IPS-NIHi11 (cell line): ENCODE measurements at places on chromosomes 7 and 10.
A peak's percentile ranks its signal among the peaks of the same experiment; 100 is the strongest.

DNA sequence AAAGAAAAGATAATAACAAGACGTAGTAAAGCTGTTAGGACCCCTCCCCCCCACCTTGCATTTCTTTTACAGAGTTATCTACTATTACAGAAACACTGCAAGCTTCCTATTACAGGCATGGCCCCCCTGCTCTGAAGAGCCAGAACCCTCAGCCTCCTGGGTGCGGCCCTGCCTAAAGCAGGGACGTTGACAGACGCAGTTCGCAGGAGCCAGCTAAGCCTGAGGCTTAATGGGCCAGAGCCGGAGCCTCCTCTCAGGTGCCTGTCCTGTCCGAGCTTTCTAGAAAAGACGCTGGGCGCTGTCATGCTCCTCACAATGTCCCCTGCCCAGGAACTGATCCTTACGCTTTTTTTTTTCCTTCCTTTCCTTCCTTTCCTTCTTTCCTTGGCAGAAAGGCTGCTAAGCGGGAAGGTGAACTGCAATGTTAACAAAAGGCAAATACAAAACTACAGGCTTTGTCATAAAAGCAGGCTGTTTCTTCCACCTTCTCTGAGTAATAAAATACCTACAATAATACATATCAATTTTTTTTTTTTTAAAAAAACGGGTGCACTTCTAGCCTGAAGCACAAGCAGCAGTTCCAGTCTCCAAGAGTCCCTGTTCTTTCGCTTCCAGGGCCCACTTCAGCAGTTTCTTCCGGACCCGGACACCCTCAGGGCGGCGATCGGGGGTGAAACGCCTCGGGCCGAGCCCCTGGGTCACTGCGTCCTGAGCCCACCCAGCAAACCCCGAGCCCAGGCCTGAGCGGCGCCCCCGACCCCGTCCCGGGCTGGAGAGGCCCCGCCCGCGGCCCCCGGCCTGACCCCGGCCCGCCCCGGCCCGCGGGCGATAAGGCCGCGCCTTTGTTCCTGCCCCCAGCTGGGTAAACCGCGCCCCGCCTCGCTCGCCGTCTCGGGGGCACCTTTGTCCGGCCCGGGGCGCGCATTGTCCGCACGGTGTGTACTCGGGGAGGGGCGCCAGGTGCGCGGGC, 11.2 kb downstream of the MNX1 start:
- DNase-seq, result peak; percentile 66

GRCh38 chr7:140084972-140085371, 22.2 kb upstream of the PARP12 start:
- no peak for DNase-seq

DNA sequence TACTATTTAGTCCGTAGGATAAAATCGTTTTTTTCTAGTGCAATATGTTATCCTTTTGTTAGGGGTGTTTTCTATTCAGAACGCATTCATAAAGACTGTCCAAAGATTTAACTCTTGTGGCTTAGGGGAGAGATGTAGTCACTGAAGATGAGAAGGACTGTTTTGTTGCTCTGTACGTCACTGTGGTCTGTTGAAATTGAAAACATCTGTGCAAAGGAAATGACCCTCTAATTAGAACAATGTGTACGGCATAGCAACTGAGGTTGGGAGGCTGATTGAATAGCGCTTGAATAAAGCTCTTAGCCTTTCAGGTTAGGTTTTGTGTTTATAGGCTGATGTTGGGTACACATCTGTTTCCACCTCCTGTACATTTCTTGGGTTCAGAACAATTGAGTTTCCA, 453.4 kb upstream of the AKR1E2 start:
- no peak for DNase-seq

- DNase-seq, result no peak
Observed at GRCh38 chr10:105726149-105726548, 1085.1 kb downstream of the SORCS3 start.

- DNase-seq, result no peak
Observed at GRCh38 chr10:26372513-26373354, 65.4 kb upstream of the APBB1IP start.

DNA sequence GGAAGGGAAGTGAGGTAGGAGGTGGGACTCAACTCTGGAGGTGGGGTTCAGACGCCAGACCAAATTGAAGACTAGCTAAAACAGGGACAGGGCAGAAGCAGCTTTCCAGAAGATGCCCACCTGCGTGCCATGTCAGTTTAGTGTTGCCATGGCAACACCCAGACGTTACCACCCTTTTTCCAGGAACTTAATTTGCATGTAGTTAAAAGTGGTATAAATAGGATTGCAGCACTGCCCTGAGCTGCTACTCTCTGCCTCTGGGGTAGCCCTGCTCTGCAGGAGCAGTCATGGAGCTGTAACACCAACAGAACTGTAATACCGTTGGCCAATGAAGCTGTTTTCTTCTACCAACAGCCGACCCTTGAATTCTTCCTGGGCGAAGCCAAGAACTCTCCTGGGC, 93.8 kb downstream of the PRKCQ start:
- DNase-seq, result no peak

- DNase-seq, result no peak
Observed at GRCh38 chr7:99362801-99363200, 11.7 kb upstream of the ARPC1B start.

DNA sequence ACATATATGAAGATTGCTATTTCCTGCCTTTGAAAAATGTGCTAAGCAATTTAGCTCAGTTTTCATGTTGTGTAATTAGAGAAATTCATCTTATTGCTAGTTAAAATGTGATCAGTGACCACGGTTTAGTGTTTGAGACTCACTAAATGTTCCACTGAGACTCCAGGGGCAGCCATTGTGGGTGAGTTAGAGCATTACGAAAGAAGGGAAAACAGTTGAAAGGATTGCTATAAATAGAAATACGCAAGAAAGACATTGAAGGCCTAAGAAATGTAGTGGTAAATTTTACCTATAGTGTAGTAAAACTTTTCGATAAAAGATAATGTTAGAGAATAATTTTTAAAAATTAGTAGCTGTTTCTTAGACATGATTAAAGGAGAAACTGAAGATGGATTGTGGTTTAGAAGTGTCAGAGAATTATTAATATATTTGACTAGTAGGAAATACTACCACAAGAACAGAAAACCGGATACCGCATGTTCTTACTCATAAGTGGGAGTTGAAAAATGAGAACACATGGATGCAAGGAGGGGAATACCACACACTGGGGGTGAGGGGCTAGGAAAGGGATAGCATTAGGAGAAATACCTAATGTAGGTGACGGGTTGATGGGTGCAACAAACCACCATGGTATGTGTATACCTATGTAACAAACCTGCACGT, 394.5 kb downstream of the SEMA3D start:
- no peak for DNase-seq

GRCh38 chr7:32147546-32148268, 77.5 kb upstream of the PDE1C start:
- DNase-seq, result no peak

GRCh38 chr10:24313283-24313682, 104.3 kb downstream of the KIAA1217 start:
- no peak for DNase-seq

- DNase-seq, result no peak
Observed at GRCh38 chr10:44511166-44511565, 126.3 kb upstream of the CXCL12 start.

GRCh38 chr10:31186225-31187000, 132.6 kb upstream of the ZEB1 start:
- DNase-seq, result peak; percentile 49

GRCh38 chr7:137880432-137880831, 33.7 kb upstream of the DGKI start:
- DNase-seq, result no peak

DNA sequence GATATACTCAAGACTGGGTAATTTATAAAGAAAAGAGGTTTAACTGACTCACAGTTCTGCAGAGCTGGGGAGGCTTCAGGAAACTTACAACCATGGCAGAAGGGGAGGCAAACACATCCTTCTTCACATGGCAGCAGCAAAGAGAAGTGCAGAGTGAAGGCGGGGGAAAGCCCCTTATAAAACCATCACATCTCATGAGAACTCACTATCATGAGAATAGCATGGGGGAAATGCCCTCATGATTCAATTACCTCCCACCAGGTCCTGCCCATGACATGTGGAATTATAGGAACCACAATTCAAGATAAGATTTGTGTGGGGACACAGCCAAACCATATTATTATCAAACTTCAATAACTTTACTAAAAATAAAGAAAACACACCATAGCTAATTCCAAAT, 30.4 kb upstream of the JAZF1 start:
- DNase-seq, result no peak

- DNase-seq, result no peak
Observed at GRCh38 chr10:77919713-77920108, 6.8 kb downstream of the DLG5 start.
